ENCODE measurements at places on chromosomes 7 and 10. TPM values are rescaled to one million over a fixed set of nuclear protein-coding genes. Genes with fewer than 3 reads are reported as not detected.

The HK1 gene
- 153 TPM for total RNA-seq

The FZD1 gene
- 0.26 TPM for total RNA-seq

The AVPI1 gene
- total RNA-seq, result 1.7 TPM

The NPC1L1 gene
- total RNA-seq, result not detected

The CYP2E1 gene
- not detected for total RNA-seq

The ARHGAP22 gene
- total RNA-seq, result not detected

The MMP21 gene
- total RNA-seq, result not detected

The TCERG1L gene
- not detected for total RNA-seq

The AQP1 gene
- total RNA-seq, result not detected

The NPTX2 gene
- total RNA-seq, result not detected

The CTBP2 gene
- 0.40 TPM for total RNA-seq

The SEC61A2 gene
- total RNA-seq, result 9.1 TPM

The RNLS gene
- total RNA-seq, result 3.3 TPM

The BHLHA15 gene
- total RNA-seq, result not detected

The CLEC2L gene
- total RNA-seq, result not detected

The C10orf95 gene
- not detected for total RNA-seq

The KCP gene
- not detected for total RNA-seq

The MEOX2 gene
- total RNA-seq, result not detected

The PARD3 gene
- total RNA-seq, result 0.68 TPM

The PPP1R9A gene
- total RNA-seq, result not detected

The SLC13A1 gene
- not detected for total RNA-seq

The SH2D4B gene
- 0.13 TPM for total RNA-seq

The INA gene
- not detected for total RNA-seq

The SLC26A3 gene
- total RNA-seq, result not detected

The LDB3 gene
- total RNA-seq, result not detected

The EPHB6 gene
- 7.0 TPM for total RNA-seq

The CPA1 gene
- not detected for total RNA-seq

The NXPH1 gene
- total RNA-seq, result not detected

The HOXA4 gene
- total RNA-seq, result not detected

The VSTM2A gene
- total RNA-seq, result not detected

The MAGI2 gene
- not detected for total RNA-seq

The EFCAB10 gene
- total RNA-seq, result not detected

The SPDYE11 gene
- total RNA-seq, result not detected
